ENCODE measurements at places on chromosomes 1 and 21.

- no peak for DNase-seq
Measured at GRCh38 chr1:241590719-241591118, 49.5 kb downstream of the CHML start.

- no peak for DNase-seq
Measured at GRCh38 chr1:110898734-110899457, 25.9 kb downstream of the CD53 start.

GRCh38 chr1:153880024-153880423 lies 42.7 kb downstream of the GATAD2B start:
- no peak for DNase-seq

DNA sequence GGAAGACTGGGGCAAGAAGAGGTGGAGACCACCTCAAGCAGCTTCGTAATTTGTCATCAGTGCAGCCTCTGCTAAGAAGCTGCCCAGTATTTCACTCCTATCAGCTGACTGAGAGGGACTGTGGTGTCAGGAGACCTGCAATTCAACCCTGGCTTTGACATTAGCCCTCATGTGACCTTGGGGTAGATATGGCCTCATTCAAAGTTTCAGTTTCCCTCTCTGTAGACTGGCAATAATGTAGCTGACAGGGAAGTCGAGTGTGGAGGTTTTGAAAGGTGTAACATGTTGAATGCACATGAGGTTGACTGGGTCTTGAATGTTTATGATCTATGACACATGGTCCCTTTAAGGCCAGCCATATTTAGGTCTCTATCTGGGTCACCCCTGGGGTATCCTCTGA lies 2.2 kb upstream of the SPRR4 start:
- no peak for DNase-seq

- DNase-seq, result no peak
Measured at GRCh38 chr1:84141182-84142003, 2.7 kb upstream of the PRKACB start.

Data from left lung (tissue), 14 donors.